ENCODE measurements at places on chromosomes 13 and 19.
A peak's percentile ranks its signal among the peaks of the same experiment; 100 is the strongest.

GRCh38 chr13:43245374-43245964, 222.1 kb downstream of the DNAJC15 start:
- DNase-seq, result no peak

- no peak for DNase-seq
Measured at GRCh38 chr13:80340651-80341100, 250 bp downstream of the SPRY2 start.

- no peak for DNase-seq
Measured at GRCh38 chr19:44772959-44773358, 4.7 kb upstream of the CBLC start.

DNA sequence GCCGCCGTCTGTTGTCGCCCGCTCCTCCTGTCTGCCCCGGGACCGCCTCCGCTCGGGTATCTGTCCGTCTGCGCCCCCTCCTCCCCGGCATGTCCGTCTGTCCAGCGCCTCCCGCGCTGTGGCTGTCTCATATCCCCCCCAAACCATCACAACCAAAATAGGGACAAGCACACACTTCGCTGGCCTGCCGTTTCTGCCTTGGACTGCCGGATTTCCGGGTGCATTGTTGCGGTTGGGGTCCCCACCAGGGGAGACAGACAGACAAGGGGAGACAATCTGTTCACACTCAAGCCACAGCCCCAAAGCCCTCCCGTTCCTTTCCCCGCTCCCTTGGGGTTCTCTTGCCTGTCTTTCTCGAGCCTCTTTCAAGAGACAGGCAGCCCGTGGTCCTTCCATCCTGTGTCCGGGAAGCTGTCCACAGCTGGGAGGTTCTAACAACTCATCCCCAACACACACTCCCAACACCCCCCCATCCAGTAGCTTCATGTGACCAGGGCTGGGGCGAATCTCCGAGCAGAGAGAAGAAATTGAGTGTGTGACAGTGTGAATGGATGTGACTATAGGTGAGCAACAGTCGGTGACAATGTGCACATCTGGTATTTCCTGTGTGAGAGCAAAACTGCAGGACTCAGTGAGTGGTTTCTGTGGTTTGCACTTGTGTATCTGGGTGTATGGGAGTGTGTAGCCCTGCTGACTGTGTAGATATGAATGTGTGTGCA, 16.5 kb upstream of the FOSB start:
- DNase-seq, result no peak

DNA sequence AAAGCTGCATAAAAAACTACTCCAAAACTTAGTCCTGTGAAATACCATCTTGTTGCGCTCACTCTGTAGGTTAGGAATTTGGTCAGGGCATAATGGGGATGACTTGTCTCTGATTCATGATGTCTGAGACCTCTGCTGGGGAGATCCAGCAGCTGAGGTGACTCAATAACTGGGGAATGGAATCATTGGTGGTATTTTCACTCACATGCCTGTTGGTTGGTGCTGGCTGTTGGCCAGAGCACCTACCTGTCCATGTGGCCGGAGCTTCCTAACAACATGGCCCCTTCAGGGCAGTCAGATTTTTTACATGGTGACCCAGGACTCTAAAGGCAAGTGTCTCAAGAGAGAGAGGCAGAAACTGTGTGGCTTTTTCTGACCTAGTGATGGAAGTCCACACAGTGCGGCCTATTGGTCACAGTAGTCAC, 7.4 kb upstream of the ESD start:
- no peak for DNase-seq

DNA sequence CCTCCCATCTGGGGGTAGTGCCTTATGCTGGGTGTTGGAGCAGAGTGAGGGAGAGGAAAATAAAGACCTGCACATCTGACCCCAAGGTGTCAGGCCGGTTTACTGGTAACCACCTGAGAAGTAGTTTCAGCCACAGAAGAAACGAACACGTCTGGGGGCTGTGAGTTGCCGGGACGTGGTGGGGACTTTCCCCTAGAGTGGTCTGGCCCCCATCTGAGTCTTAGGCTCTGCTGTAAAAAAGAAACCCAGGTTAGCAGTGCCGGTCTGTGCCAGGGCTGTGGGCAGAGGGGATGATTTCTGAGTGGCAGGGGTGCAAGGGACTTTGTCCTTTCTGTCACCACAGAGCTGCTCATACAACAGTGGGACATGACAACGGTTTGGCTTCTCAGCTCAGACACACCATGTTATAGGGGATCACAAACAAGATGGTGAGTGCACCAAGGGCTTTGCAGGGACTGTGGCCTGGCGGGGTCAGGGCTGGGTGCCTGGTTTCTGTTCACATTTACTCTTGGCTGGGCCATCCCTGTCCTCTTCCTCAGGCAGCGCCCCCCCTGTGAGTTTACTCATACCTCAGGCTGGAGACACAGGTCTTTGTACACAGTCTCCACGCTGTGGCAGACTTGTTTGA, 9.0 kb downstream of the GCDH start:
- DNase-seq, result no peak

DNA sequence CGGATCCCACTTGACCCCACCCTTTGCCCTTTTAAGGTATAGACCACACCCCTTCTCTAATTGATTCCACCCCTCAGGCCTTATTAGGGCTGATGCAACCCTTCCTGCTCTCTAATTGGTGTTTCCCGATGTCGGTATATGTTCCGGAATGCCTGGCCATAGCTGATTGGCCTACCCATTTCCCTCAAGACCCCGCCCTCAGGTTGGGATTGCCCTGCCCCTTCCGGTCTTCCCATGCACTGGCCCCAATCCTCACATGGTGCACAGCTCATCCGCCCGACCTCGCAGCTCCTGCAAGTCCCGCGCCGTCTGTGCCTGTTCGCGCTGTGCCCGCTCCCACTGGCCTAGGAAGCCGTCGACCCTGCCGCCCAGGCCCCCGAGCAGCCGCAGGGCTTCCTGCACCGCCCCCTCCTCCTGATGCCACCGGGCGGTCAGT, 18.1 kb downstream of the TSKS start:
- DNase-seq, result no peak

GRCh38 chr19:50639121-50640112, at the start of gene SYT3:
TSS of gene SYT3 (minus strand) at chr19:50639881. CDS start at chr19:50637411, 2,470 bp downstream.
- peak; percentile 11 for DNase-seq

- peak; percentile 93 for DNase-seq
Measured at GRCh38 chr13:44191504-44192171, 182.0 kb upstream of the SERP2 start.

DNA sequence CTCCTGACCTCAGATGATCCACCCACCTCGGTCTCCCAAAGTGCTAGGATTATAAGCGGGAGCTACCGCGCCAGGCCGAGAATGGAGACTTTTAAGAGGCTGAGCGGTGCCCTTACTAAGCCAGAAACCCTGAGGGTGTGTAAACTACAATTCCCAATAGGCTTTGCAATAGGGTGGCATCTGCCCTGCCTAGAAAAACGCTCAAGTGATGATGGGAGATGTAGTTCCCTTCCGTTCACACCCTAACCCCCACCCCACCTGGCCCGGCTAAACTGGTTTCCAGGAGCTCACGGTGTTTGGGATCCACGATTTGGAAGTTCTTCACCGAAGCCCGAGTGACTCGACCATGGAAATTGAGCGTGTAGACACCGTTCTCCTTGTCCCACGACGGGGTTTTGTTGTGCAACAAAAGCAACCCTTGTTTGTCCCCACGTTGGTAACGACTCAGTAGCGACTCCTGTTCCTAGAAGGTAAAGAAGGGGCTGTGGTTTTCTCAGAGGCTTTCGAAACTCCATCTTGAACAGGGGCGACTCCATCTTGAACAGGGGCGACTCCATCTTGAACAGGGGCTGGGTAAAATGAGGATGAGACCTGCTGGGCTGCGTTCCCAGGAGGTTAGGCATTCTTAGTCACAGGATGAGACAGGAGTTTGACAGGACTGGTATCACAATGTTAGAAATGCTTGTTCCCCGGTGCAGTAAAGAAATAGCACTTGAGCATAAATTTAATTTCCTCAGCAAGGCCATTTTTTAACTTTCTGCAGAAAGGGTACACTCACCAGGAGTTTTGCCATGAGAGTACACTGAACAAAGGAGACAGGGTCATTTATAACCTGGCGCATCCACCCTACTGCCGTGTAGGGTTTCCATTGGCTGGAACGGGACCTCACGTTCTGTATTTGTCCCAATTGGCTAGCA, 9.8 kb downstream of the PPP1R15A start:
- no peak for DNase-seq

- no peak for DNase-seq
Measured at GRCh38 chr19:39430675-39431593, 4.8 kb downstream of the RPS16 start.

GRCh38 chr13:30429721-30430694, 7.7 kb downstream of the UBE2L5 start:
- DNase-seq, result no peak
